ENCODE measurements at places on chromosomes 11 and 22.

DNA sequence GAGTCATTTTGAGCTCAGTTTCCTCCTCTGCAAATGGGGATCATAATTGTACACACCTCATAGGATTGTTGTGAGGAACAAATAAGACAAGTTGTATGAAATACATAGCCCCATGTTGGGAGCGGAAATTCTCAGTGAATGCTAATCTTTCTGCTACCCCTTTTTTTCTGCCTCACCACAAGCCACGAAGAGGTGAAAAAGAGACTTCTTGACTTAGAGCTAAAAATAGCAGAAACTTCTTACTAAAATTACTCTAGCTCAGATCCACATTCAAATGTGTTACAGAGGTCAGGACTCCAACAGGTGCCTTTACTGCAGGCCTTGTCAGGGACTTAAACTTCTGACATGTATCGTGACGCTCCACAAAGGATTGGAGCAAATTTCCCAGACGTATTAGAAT, 128.5 kb downstream of the MIAT start:
- DNase-seq: no peak

GRCh38 chr22:40806711-40807110, 12.4 kb downstream of the SLC25A17 start:
- DNase-seq: no peak

DNA sequence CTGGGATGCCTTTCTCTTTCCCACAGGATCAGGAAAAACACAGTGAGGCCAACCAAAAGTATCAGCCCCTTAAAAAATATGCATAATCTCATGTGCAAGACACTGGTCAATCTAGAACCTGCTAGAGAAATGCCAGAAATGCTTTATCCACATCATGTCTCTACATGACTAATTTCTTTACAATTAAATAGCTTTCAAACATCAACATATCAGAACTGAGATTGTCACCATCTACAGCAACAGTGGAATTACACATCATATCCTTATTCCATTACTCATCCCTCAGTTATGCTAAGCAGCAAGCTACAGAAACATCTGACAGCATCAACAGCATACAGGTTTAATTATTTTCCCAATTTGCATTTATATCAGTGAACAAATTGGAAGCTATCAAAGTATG, 78.8 kb downstream of the DDIAS start:
- no peak for DNase-seq

DNA sequence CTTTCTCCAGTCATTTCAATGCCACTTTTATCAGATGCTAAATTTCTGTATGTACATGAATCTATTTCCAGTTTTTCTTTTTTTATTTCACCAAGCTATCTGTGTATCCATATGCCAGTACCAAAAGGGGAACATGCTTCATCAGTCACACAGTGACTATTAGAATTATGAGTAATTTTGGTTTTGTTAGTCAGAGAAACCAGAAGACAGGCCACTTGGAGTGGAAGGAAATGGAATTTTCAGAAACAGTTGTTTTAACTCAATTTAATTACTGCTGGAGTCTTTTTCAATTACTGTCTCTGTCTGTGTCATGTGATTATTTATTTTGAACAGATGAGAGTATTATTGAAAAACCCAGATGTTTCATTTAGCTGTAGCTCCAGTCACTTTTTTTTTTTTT, 84.6 kb upstream of the ANO3 start:
- DNase-seq: no peak

GRCh38 chr22:24803064-24803542, 2.9 kb upstream of the SGSM1 start:
- peak; percentile 68 for DNase-seq

Measured in activated T-cell treated with anti-CD3 and anti-CD28 coated beads, Interleukin-2, amount 50 U/mL, for 1 hour (primary cell).